Trophoblast cell (in vitro differentiated cells and primary cell): ENCODE measurements at places on chromosomes 7 and 10.

GRCh38 chr10:5592070-5592469 is 67.3 kb downstream of the CALML3 start:
- H3K4me3 ChIP-seq = no peak overlapping the region
- peak overlapping the region; percentile 99 for H3K27ac ChIP-seq
- H3K36me3 ChIP-seq = no peaks in the 10 kb centered on the region
- DNase-seq = no peak
- H3K4me1 ChIP-seq = peaks cover 75% of the 10 kb centered on the region

DNA sequence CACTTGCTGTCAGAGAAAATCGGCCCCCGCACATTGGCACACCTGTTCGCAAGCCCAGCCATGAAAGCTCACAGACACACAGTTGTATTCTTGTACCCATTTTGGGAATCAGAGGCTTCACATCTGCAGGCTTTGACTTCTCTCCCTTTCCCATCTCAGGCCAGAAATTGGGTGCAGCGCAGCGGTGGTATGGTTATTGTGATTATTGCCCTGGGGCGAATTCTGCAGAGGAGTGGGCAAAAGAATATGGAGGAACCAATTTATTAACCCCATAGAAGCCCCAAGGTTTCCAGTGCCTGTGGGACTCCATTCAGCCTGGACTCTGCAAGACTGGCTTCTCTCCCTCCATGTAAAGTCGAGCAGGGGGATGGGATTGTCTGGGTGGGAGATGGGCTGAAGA is 14.0 kb downstream of the TLX1 start:
- peaks cover 74% of the 10 kb centered on the region for H3K27me3 ChIP-seq
- no peak overlapping the region for H3K27ac ChIP-seq
- H3K4me3 ChIP-seq = no peak overlapping the region
- H3K36me3 ChIP-seq = no peaks in the 10 kb centered on the region

DNA sequence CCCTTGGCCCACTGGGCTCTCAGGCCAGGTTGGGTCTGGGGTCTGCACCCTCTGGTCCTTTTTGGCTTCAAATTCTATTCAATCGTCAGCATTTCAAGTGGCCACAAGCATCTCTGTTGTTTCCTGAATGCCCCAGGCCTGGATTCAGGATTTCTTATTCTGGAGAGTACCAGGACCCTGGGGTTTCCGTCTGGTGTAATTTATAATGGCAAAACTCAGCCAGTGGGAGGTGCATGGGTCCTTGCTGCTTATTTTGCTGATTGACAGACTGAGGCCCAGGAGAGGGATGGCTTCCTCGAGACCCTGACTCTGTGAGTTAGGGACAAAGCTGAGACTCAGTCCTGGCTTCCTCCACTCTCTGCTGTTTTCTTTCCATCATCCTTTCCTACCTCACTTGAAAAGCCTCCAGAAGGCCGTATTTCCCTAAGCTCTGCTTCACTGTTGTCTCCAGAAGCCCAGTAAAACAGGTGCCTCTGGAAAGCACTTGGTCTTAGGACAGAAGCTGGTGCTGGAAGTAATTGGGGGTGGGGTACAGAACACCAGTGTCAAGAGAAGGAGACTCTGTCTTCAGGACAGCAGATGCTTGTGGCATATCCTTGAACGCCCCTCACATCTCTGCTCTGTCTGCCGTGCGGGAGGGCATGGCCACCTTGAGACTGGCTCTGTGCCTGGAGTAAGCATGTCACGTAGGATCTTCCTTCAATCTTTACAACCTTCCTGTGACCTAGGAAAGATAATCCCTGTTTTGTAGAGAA is 39.4 kb upstream of the SH2D4B start:
- peaks cover 52% of the 10 kb centered on the region for H3K4me1 ChIP-seq
- H3K27me3 ChIP-seq = no peaks in the 10 kb centered on the region
- no peak overlapping the region for H3K4me3 ChIP-seq

DNA sequence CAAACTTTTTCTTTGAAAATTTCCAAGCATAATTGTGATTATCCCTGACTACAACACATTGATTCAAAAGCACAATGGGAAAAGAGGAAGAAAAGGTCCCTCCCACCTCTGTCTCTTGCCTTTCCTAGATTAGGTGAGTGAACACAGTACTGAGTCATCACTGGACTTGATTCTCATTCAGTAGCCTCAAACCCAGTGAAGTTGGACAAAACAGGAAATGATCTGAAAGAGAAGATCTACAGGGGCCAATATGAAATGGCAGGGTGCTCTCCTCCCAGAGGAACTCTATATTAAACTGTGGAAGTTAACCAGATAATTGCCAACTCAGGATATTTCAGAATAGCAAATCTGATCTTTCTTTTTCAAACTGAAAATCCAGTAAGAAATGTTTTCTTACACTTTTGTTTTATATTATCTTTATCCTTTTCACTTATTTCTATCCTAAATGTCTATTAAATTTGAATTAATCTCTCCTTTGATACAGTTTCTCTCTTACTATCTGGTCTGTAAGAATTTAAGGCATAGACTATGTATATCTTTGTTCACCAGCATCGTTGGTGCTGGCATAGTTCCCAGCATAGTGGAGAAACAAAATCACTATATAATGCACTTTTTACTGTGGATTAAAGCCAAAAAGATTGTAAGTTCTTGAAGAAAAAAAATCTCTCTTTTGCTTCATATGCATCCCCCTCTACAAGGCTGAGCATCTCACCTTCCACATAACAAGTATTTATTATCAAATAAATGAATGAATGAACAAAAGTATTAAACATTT is 41.4 kb upstream of the IKZF1 start:
- H3K27ac ChIP-seq = no peak overlapping the region
- H3K4me1 ChIP-seq = no peaks in the 10 kb centered on the region
- no peak for DNase-seq
- H3K4me3 ChIP-seq = no peak overlapping the region
- H3K27me3 ChIP-seq = no peaks in the 10 kb centered on the region

DNA sequence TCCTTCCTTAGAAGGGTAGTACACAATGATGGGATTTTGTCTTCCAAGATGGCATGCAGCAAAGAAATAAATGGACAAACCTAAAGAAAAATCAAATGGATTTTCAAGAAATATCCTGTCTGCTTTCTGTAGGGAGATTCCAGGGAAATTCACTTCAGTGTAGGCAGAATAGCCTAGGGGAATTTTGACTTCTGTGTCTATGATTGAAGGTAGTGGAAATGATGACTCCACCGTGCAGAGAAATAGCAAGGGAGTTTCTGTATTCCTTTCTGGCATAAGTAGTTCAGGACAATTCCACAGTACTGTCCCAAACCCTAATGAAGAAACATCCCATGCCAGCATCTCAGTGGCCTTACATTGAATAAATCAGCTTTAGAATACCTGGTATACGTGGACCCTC is 9.5 kb downstream of the ATOH7 start:
- H3K27ac ChIP-seq = no peak overlapping the region
- no peaks in the 10 kb centered on the region for H3K4me1 ChIP-seq
- H3K4me3 ChIP-seq = no peak overlapping the region
- DNase-seq = no peak

- H3K27ac ChIP-seq = no peak overlapping the region
- peak; percentile 1 for DNase-seq
- peak overlapping the region; percentile 78 for H3K4me3 ChIP-seq
- H3K4me1 ChIP-seq = peaks cover 19% of the 10 kb centered on the region
- H3K36me3 ChIP-seq = no peaks in the 10 kb centered on the region
These were observed 745 bp downstream of the SLC16A9 start for GRCh38 chr10:59708816-59709394.

- H3K4me3 ChIP-seq = no peak overlapping the region
- H3K4me1 ChIP-seq = no peaks in the 10 kb centered on the region
- DNase-seq = no peak
- H3K27me3 ChIP-seq = no peaks in the 10 kb centered on the region
These were observed 35.2 kb upstream of the EN2 start for GRCh38 chr7:155422599-155423336.

DNA sequence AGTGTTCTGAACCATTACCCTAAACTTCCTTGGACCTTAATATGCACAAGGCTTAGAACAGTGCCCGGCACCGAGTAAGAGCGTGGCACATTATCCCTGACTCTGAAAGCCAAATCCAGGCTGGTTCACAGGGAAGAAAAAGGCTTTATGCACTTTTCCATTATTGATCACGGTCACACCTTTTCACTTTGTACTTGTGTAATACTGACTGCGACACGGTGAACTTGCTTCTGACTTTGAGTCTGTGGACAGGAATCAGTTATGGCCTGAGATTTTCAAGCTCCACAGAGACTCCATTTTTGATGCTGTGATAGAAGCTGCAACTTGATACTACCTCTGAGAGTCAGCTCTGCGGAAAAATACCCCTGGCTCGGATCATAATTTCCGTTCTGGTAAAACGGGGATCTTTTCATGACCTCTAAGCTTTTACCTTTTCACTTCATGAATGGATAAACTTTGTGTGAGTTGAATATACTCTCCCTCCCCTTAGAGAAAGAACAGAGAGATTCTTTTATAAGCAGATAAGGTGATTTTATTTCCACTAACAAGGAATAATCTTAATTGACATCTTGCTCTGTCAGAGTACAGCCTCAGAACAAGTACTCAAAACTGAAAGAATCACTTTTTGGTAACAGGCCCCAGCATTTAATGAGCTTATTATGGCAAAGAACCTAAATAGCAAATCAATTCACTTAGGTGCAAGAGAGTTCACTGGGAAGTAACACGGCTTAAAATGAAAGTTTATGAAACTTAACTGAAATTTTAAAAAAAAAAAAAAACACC is 88.8 kb downstream of the ELMO1 start:
- H3K4me1 ChIP-seq = peaks cover 9% of the 10 kb centered on the region
- no peaks in the 10 kb centered on the region for H3K27me3 ChIP-seq
- no peak overlapping the region for H3K27ac ChIP-seq
- DNase-seq = no peak
- no peak overlapping the region for H3K4me3 ChIP-seq
- H3K36me3 ChIP-seq = no peaks in the 10 kb centered on the region
